ENCODE measurements at places on chromosomes 12 and 14. TPM values are rescaled to one million over a fixed set of nuclear protein-coding genes. Genes with fewer than 3 reads are reported as not detected.

COQ5 gene
- 31.3 TPM for total RNA-seq

DNA sequence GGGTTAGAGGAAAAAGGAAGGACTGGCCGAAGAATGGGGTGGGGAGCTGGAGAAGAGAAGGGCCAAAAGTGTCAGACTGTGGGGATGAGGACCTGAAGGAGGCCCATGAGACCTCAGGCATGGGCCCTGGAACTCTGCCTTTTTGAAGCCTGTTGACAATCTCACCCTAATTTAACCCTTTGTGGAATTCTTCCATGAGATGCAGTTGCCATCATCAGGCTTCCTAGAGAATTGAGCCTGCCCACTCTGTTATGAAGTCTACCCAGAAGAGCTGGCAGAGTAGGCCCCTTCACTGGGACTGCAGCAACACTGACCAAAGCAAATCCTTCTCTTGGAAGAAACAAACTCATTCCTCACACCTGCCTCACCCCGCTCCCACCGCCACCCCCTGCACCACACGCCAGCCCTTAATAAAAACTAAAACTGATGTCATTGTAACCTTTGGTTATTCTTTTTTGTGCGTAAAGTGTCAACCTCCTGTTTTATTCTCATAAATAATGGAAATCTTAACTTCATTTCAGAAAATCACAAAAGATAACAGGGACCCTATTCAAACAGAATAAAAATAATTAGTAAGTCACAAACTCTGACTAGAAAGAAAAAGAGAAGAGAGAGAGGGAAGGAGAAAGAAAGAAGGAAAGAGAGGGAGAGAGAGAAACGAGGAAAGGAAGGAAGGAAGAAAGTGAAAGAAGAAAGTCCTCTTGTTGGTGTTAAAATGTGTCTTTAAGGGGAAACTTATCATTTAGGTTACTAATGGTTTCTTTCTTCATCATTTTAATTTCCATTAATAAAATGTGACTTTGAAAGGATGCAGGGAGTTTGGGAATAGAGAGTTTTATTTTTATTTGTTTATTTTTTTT lies 61.3 kb downstream of the CRADD start:
- no peak for DNase-seq

E2F7 gene
- 7.8 TPM for total RNA-seq

- DNase-seq: no peak
These were observed 75.8 kb upstream of the EIF5 start for GRCh38 chr14:103258211-103258610.

- DNase-seq: no peak
These were observed 68.7 kb upstream of the PELI2 start for GRCh38 chr14:56049536-56049935.

DNA sequence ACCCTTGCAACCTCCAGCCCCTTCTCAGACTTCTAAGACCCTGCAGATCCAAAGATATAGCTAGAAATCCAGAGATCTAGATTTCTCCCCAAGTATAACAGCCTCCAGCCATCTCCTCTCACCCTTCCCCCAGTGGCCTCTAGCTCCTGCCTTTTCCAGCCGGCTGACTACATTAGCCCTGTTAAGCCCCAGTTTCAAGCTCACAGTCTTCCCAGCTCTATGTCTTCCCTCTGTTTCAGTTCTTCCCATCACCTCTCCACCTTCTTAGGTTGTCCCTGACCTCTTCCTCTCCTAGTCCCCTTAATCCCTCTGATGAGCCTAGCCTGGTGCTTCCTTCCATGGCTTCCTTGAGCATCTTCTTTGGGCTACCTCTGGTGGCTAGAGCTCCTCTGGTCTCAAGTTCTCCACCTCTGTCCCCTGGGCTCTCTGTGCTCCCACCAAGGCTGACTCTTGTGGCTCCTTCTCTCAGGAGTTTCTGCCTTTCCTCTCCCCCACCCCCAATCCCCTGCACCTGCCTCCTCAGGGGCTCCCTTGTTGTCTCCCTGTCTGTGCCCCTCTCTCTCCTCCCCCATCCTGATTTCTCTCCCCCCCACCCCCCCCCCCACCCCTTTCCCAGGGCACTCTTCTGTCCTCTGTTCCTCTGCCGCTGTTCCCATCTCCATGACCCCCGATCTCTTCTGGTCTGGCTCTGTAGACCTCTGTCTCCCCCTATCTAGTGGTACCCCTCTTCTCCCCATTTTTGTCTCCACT lies 816 bp upstream of the GDF11 start:
- DNase-seq: no peak

DNA sequence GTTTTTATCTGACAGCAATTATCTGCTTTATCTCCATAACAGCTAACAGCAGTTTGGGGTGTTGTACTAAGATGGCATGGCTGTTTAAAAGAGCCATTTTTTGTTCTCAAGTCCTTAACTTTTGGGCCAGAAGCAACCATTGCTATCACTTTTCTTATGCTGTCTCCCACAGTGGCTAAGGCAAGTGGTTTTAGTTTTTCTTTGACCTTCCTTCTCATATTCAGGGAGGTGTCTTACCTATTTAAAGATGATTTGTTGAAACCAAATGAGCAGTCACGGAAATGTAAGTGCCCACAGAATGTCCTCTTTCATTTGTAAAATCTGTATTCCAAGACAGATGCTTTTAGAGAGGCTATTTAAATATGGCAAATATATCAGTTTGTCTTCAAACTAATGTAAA lies 96.8 kb upstream of the USP15 start:
- DNase-seq: no peak

DNA sequence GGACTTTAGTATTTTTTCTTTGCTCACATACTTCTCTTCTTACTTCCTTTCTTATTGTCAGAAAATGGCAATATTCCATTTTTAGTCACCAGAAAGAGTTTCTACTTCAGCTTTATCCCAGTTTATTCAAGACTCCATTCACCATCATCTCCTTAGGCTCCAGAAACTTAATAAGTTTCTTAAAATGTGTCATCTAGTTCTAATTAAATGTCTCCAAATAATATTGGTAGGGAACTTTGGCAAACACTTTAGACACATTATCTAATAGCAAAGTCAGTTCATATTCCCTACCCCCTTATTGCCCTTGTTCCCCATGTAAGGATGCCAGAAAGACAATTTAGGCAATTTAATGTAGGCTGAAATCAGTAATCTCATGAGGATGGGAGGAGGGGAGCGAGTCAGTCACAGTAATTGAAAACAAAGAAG lies 15.1 kb downstream of the EPYC start:
- no peak for DNase-seq

GUCY2C gene
- total RNA-seq: not detected

TM7SF3 gene
- total RNA-seq: 34.0 TPM

PLA2G1B gene
- not detected for total RNA-seq

DPF3 gene
- total RNA-seq: 0.39 TPM

ENDOU gene
- total RNA-seq: not detected

GRCh38 chr14:90661866-90662265 lies 154.4 kb downstream of the TTC7B start:
- no peak for DNase-seq

- DNase-seq: no peak
These were observed 215.4 kb downstream of the SLC41A2 start for GRCh38 chr12:104742551-104743201.

DNA sequence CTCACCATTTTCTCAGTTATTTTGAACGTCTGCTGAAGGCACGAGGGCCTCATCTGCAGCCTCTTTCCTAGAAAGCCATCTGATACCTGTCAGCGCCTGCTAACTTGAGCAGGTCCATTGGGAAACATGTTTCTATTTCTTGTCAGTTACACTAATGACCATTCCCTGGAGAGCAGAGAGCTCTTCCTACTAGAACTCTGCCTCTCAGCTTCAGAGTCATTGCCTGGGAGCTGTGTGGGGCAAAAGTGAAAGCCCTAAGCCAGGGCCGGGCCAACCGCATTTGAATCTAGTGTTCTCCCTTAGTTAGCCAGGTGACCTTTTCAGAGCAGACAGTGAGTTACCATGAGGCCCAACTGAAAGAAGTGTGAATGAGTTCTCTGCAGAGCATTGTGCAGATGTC lies 135.8 kb downstream of the EML1 start:
- DNase-seq: no peak

- DNase-seq: no peak
These were observed 21.0 kb upstream of the CCND2 start for GRCh38 chr12:4252601-4253000.

DNA sequence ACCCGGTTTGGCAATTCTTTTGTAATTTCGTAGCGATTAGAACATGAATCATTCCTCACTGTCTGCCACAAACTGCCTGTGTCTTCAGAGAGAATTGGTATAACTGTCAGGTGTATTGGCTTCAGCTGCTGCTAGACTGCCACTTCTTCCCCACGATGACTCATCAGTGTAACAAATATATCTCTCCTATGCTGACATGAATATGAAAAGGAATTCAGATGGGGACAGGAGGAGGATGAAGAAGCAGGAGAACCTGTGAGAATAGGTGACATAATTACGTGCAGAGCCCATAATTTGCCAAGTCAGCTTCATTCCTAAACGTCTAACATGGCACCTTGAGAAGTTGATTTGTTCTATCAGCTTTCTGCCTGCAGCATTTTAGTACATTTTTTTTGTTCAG lies 64.9 kb downstream of the FRMD6 start:
- DNase-seq: no peak

GRCh38 chr14:75025082-75025481 lies 22.4 kb downstream of the EIF2B2 start:
- no peak for DNase-seq

BDKRB1 gene
- not detected for total RNA-seq

DNA sequence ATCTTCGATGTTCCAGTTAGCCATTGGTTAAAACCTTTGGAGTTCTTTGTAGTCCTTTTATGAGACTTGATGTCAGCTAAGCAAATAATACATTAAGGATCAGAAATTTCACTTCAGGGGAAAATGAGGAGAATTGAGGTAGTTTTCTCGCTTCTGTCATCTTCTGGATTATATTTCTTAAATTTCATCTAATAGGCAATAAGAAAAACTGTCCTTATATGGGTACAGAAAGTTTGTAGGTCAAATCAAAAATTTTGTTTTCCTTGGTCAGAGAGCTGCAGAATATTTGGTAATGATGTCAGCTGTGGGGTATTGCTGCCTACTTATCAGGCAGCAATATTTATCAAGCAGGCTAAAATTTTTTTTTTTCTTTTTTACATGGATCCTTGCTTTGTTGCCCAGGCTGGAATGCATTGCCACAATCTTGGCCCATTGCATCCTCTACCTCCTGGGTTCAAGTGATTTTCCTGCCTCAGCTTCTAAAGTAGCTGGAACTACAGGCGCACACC lies 37.1 kb downstream of the RIMKLB start:
- DNase-seq: no peak

DNA sequence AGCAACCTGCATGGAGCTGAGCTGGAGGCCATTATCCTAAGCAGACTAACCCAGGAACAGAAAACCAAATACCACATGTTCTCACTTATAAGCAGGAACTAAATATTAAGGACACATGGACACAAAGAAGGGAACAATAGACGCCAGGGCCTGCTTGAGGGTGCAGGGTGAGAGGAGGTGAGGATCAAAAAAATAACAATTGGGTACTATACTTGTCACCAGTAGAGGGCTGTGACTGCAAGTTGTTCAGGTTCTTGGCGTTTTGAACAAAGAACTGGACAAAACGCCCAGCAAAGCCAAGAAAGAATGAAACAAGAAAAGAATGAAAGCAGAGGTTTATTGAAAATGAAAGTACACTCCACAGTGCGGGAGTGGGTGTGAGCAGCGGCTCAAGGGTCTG lies 208.5 kb upstream of the NEDD1 start:
- DNase-seq: no peak

DNA sequence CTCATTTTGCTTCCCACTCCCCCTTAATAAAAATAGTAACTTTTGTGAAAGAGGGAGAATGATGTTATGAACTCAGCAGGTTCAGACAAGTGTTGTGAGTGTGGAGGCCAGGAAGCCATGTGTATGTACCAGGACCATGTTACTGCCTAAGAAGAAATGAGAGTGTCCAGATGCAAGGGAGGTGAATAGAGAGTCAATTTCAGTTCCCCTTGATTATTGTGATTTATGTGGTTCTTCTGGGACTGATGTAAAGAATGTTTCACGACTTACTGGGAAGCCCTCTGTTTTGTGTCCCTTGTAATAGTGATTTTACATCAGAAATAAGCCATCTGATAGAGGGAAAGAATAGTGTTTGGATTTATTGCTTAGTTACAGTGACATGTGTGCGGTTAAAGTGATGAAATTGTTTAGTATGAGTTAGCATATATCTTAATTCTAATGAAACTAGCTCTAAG lies 32.5 kb downstream of the FBXO34 start:
- DNase-seq: no peak

- no peak for DNase-seq
These were observed 2.8 kb upstream of the NFE2 start for GRCh38 chr12:54303640-54304039.

GPR68 gene
- total RNA-seq: 9.4 TPM

DNA sequence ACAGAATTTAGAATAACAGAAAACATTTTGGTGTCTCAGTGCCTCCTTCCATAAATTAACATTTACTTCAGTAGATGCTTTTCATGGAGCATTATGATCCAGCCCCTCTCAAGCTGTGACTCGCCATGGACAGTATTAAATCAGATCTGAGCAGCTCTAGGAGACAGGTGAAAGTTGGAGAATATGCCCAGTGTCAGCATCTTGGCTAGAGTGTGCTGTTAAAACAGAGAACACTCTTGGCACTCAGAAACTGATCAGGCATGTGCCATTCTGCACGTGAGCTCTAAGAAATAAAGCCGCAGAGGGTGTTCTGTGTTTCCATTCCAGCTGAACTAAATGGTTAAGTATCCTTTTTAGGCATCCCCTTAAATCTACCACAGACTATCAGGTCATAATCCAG lies 68.0 kb downstream of the DIP2B start:
- no peak for DNase-seq

- peak; percentile 37 for DNase-seq
These were observed 567.6 kb downstream of the BCL11B start for GRCh38 chr14:98704441-98704840.

GRCh38 chr12:71128191-71128788 lies 29.5 kb downstream of the TSPAN8 start:
- no peak for DNase-seq

DNA sequence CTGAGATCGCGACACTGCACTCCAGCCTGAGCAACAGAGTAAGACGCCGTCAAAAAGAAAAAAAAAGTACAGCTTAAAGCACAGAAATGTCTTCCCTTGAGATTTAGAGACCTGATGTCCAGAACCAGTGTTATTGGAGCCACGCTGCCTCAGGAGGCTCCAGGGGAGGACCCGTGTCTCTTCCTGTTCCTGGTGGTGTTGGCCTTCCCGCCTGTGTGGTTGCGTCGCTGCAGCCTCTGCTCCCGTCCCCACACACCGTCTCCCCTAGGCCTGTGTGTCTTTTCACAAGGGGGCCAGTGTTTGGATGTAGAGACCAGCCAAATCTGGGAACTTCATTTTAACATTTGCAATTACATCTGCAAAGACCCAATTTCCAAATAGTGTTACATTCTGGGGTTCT lies 8.6 kb upstream of the FBRSL1 start:
- no peak for DNase-seq

WNT1 gene
- total RNA-seq: not detected

DNA sequence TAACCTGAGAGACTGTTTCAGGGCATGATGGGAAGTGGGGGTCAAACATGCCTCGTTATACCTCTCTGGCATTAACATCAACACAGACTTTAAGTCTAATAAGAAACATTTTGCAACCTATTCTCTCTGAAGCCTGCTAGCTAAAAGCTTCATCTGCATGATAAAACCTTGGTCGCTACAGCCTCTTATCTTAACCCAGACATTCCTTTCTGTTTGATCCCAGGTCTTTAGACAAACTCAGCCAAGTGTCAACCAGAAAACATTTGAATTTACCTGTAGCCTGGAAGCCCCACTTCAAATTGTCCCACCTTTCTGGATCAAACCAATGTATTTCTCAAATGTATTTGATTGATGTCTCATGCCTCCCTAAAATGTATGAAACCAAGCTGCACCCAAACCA lies 9.1 kb downstream of the PPP2R3C start:
- no peak for DNase-seq

KRT77 gene
- total RNA-seq: not detected

All from activated CD4-positive, alpha-beta T cell treated with anti-CD3 and anti-CD28 coated beads for 36 hours (primary cell).